ENCODE measurements at places on chromosomes 12 and 14.
A peak's percentile ranks its signal among the peaks of the same experiment; 100 is the strongest.

GRCh38 chr12:80293759-80294158 is 150.3 kb upstream of the PTPRQ start:
- no peak for DNase-seq

GRCh38 chr12:52615208-52615868 is 3.0 kb downstream of the KRT73 start:
- no peak for DNase-seq

- no peak for DNase-seq
Measured at GRCh38 chr12:124046456-124046740, 73.4 kb downstream of the ZNF664 start.

- DNase-seq, result no peak
Measured at GRCh38 chr12:118689793-118690192, 291.5 kb upstream of the SRRM4 start.

GRCh38 chr14:98489115-98489514 is 782.9 kb downstream of the BCL11B start:
- no peak for DNase-seq

GRCh38 chr12:54941659-54942058 is 42.9 kb downstream of the TESPA1 start:
- no peak for DNase-seq

- no peak for DNase-seq
Measured at GRCh38 chr12:84638811-84639368, 273.7 kb downstream of the SLC6A15 start.

GRCh38 chr14:81589381-81590065 is 55.9 kb upstream of the SEL1L start:
- no peak for DNase-seq

DNA sequence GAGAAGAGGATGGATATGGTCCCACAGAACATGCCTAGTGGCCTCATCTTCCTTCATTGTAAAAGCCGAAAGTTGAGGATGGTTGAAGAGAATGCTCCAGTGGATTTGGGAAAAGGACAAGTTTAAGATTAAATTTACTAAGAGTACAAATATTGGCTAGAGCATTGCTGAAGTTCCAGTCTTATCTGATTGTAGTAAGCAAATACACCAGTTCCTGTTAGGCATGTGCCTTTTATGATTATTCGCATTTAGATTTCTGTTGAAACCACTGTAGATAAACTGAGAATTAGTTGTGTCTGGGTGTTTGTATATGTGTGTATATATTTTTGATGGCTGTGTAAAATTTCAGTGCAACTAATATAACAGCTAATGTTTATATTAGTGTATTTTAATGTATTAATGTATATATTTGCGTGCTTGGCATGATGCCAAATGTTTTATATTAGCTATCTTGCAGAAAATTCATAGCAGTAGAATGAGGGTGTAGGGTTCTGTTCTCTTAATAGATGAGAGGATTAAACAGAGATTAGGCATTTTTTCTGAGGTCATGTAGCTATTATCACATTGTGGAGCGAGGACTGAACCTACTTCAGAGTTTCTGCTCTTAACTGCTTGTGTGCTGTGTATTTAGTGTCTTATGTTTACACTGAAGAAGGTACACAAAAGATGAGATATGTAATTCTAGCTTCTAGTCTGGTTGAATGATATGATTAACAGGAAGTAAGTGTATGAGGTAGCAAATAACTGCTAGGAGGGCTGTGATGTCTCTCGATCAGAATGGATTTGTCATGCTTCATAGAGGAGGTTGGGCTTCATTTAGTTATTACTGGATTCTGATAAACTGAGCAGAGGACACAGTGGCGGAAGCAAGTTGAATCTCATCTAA is 21.1 kb downstream of the FKBP3 start:
- DNase-seq, result no peak

DNA sequence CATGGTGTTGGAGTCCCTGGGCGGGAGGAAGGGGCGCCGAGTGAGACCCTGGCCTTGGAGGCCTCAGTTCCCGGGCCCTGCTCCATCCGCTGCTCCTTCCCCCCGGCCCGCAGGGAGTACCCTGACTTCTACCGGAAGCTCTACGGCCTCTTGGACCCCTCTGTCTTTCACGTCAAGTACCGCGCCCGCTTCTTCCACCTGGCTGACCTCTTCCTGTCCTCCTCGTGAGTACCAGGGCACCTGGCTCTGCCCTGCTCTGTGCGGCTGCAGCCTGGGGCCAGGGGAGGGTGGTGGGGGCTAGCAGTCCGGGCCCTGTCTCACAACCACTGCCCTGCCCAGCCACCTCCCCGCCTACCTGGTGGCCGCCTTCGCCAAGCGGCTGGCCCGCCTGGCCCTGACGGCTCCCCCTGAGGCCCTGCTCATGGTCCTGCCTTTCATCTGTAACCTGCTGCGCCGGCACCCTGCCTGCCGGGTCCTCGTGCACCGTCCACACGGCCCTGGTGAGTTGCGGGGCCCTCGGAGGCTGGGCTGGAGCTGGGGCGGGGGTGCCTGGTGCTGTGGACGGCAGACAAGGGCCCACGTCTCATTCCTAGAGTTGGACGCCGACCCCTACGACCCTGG is 7.0 kb downstream of the NOC4L start:
- DNase-seq, result no peak

DNA sequence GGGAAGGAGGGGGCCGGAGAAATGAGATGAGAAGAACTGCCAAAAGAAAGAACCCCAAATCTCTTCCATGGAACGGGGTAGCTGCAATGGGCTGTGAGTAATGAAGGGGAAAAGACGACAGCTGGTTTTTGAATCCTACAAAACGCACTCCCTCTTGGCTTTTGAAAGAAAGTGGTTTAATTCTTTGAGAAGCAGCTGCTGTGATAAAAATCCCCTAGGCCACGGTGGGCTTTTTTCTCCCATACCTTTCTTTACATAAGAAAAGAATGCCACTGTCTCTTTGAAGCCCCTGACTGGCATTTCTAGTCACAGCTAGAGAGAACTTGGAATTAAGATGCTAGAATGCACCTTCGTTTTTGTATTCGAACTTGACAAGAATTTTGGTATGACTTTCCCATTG is 486.1 kb downstream of the GLT1D1 start:
- no peak for DNase-seq

GRCh38 chr12:46383654-46384450 is 11.3 kb upstream of the SLC38A2 start:
- DNase-seq, result peak; percentile 11

- DNase-seq, result peak; percentile 16
Measured at GRCh38 chr12:57621497-57622292, 10.5 kb downstream of the ARHGEF25 start.

GRCh38 chr14:96130391-96130790 is 74.2 kb upstream of the BDKRB2 start:
- DNase-seq, result peak; percentile 31

GRCh38 chr12:69932676-69933552 is 107.9 kb downstream of the MYRFL start:
- peak; percentile 93 for DNase-seq

- no peak for DNase-seq
Measured at GRCh38 chr12:108850854-108851573, 6.4 kb downstream of the SSH1 start.

GRCh38 chr12:2456813-2457186 is 338.0 kb upstream of the FKBP4 start:
- DNase-seq, result no peak

GRCh38 chr14:97113339-97113738 is 316.2 kb downstream of the VRK1 start:
- no peak for DNase-seq

DNA sequence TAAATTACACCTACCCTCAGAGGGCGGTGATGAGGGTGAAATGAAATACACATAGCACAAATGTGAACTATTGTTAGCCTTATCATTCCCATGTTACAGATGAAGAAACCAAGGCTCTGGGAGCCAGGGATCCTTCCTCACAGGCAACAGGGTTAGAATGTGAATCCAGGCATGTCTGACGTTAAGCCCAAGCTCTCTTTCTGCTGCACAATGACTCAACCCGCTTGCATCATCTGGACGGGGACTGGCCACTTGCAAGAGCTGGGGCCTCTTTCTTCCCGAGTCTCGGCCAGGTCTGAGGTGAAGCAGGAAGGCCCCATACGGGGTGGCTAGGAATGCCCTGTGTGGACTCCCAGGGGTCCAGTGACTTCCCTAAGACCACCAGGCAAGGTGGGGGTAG is 105.2 kb downstream of the RBM19 start:
- DNase-seq, result no peak

GRCh38 chr14:26709019-26709418 is 111.2 kb upstream of the NOVA1 start:
- no peak for DNase-seq
